CD4-positive, alpha-beta T cell treated with Interleukin-17A for 1 hour (primary cell): ENCODE measurements at places on chromosomes 2 and 18.

DNA sequence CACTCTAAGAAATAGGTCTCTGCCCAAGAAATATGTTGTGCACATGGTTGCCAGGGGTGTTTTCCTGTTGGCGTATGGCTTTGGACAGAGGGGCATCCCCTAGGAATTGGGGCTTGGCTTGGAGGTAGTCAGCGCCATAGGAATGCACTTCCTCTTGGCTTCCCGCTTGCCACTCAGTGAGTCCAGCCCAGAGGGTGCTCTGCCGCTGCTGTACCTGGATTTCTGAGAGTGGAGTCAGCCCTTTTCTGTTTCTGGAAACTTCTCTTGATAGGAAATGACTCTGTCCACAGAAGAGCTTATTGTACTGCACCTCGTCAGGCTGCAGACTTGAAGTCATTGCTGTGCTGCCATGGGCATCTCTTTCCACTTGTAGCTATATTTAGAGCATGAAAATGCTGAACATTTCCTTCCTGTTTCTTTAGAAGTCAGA is 116.7 kb upstream of the MGAT5 start:
- DNase-seq: no peak

DNA sequence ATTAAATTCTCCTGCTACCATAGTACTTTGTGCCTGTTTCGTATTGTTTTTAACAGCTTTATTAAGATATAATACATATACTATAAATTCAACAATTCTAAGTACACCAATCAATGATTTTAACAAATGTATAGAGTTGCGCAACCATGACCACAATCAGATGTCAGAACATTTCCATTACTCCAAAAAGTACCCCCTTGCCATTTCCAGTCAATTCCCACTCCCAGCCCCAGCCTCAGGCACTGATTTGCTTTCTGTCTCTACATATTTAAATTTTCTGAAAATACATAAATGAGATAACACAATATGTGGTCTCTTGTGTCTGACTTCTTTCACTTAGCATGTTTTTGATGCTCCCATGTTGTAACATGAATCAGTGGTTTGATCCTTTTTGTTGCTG is 193.9 kb downstream of the FIGN start:
- no peak for DNase-seq

GRCh38 chr2:131520526-131520925 is 7.2 kb upstream of the CCDC74A start:
- DNase-seq: no peak

DNA sequence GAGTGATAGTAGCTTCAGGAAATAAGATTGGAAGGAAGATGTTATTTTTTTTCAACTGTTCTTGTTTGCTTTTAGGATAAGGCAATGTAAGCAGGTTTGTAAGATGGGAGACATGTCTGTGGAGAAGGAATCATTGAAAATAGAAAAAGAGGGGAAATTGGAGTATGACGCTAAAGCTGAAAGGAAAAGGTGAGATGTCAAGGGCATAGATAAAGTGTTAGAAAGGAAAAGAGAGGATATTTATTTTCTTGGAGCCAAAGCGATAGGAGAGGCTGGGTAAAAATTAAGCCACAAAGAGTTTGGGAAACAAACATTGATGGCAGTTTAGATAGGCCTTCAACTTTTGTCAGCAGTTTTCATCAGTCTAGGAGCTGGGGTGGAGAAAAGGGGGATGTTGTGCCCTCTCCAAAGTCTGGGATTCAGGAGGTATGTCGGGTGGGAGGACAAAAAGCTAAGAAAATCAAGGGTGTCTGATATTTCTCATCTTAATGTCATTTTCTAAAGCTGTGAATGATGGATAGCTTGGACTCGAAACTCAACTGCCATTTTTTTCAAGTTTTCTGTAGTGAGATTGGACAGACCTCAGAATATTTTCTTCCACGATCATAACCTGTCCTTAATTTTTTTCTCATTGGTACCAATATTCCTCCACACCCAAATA is 63.3 kb downstream of the MAPRE2 start:
- no peak for DNase-seq
